ENCODE measurements at places on chromosomes 7 and 10.

- DNase-seq = no peak
Measured at GRCh38 chr10:14616955-14617730, 157.6 kb downstream of the FAM107B start.

DNA sequence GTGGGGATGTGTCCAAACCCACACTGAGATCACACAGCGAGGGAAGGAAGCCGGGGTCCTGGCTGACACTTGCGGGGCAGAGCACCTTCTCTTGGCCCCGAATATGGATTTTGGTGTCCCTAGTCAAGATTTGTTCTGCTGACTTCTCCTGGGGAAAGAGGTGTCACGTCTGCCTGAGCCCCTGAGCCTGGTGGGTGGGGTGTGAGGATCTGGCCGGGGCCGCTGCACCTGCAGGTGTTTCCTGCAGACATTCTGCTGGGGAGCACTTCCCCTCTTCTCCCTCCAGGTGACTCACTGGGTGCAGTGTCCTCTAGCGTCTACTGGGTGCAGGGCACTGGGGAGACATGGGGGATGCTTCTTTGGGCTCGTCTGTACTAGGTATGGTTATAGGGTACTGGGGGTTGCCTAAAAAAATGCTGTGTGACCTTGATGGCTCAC lies 99.2 kb downstream of the GRK5 start:
- DNase-seq = no peak

GRCh38 chr7:29095631-29096445 lies 50.5 kb downstream of the CPVL start:
- no peak for DNase-seq

DNA sequence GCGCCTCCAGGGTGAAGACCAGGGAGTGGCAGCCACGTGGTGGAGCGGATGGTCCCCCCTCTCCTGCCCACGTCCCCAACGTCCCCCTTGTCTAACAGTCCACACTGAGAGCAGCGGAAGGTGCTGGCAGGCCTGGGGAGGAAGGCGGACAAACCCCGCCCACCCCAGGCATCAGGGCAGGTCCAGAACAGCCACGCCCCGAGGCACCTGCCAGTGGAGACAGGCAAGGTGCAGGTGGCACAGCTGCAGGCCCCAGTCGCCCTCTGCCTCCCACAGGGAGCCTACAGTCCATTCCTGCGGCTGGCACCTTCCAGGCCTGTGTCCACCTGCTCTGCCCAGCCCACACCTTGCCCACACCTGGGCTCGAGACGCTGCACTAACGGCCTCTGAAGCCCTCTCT lies 24.9 kb downstream of the CYP2W1 start:
- DNase-seq = no peak

GRCh38 chr10:132010483-132010882 lies 28.8 kb upstream of the BNIP3 start:
- no peak for DNase-seq

DNA sequence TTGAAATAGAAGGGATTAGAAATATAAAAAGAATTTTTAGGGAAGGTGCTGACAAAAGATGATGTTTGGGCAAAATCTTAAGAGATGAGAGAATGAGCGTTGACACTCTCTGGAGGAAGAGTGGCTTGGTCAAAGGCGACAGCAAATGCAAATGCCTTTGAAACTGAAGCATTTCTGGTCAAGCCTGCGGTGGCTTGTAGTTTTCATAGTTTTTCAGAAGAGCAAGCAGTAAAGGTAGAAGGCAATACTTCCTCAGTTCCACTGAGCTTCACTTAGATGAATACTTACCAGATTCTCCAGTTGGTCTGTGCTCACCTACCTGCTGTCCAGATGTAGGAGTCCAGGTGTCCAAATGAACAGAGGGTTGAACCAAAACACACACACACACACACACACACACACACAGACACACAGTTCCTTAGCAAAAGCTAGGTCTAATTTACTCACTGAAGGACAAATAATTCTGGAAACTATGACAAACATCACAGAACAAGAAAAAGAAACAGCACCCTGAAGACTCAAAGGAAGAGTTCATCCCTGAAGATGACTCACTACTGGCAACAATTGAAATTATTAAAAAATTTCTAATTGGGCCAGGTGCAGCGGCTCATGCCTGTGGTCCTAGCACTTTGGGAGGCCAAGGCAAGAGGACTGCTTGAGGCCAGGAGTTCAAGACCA lies 12.1 kb upstream of the STK17A start:
- no peak for DNase-seq

GRCh38 chr7:43626695-43627094 lies 43.8 kb downstream of the STK17A start:
- no peak for DNase-seq

- no peak for DNase-seq
Measured at GRCh38 chr10:49502358-49502757, 36.6 kb downstream of the ERCC6 start.

DNA sequence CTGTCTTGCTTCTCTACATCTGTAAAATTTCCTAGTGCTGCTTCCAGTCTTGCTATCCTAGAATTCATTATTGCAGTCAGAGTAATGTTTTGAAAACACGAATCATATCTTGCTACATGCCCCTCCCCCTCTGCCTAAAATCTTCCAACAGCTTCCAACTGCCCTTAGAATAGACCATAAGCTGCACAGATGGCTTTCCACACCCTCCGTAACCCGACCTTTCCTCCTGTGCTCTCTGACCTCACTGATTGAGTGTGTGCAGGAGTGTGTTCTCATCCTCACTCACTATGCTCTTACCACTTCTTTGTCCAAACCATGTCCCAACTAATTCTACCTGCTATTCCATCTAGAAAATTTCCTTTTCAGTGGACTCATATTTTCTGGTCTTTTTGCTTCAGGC lies 121.2 kb upstream of the ANKRD1 start:
- no peak for DNase-seq

DNA sequence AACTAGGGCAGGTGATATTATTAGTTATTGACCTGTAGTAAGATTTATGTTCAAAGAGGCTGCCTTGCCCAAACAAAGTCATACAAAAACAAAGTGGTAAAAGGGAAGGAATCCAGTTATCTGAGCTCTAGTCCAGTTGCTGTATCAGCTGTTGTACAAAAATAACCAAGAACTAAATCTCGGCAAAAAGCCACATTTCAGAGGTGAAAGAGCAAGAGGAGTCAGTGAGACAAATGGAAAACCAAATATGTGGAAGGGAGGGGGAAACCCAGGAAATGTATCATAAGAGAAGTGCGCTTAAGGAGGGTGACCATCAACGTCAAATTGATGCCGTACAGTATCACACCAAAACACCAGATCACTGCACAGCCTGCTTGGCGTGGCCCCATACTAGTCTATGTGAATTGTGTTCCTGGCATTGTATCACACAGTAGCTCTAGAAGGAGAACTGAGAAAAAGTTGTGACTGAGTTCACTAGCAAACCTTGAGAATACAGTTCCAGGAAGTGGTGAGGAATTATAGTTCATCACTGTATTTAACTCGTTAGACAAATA lies 6.4 kb downstream of the AGBL3 start:
- no peak for DNase-seq

DNA sequence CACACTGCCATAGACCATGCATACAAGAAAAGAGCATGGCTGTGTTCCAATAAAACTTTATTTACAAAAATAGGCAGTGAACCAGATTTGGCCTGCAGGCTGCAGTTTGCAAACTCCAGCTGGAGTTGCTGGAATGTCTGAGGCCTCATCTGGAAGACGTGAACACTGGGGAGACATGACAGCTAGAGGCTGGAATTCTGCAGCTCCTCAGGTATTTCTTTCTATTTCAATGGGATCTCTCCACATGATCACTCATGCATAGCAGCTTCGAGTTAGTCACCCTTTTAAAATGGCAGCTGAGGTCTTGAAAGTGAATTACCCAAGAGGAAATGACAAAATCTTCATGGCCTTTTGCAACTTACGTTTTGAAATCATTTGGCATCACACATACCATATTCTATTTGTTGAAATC lies 52.6 kb upstream of the BET1 start:
- DNase-seq = no peak
